ENCODE measurements at places on chromosomes 13 and 19.

GRCh38 chr19:38206006-38206745 lies 17.8 kb downstream of the DPF1 start:
- DNase-seq: no peak

GRCh38 chr13:50082426-50083281 lies 67.4 kb downstream of the KCNRG start:
- DNase-seq: peak; percentile 76

DNA sequence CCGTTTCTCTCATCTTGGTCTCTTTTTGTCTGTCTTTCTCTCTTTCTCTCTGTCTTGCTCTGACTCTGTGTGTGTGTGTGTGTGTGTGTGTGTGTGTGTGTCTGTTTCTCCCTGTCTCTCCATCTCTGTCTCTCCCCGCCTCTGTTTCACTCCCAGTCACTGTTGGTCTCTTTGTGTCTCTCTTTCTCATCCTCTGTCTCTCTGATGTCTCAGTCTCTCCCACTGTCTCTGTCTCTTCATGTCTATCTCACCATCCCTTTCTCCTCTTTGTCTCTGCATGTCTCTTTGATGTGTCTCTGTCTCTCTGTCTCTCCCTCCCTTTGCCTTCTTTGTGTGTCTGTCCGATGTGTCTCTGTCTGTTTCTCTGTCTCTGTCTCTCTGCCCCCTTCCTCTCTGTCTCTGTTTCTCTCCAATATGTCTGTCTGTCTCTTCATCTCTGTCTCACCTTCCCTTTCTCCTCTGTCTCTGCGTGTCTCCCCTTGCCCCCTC lies 2.5 kb downstream of the NFIC start:
- DNase-seq: no peak

GRCh38 chr19:7924241-7924640 lies 1.7 kb downstream of the CTXN1 start:
- DNase-seq: no peak

DNA sequence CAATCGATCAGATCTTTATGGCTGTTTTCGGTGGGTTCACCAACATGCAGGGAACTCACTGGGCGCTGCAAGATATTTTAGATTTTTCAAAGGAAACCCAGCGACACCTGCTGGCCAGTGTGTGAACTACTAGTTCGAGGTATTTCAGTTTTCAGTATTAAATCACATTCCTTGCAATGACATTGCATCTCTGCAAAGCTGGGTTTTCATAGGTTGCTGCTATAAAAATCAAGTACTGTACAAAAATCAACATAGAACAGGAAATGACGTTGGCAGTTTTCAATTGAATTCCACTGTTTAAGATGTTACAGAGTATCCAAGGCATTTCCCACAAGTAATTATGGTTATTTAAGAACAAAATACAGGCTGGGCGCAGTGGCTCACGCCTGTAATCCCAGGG lies 17.6 kb downstream of the LIG1 start:
- peak; percentile 71 for DNase-seq

DNA sequence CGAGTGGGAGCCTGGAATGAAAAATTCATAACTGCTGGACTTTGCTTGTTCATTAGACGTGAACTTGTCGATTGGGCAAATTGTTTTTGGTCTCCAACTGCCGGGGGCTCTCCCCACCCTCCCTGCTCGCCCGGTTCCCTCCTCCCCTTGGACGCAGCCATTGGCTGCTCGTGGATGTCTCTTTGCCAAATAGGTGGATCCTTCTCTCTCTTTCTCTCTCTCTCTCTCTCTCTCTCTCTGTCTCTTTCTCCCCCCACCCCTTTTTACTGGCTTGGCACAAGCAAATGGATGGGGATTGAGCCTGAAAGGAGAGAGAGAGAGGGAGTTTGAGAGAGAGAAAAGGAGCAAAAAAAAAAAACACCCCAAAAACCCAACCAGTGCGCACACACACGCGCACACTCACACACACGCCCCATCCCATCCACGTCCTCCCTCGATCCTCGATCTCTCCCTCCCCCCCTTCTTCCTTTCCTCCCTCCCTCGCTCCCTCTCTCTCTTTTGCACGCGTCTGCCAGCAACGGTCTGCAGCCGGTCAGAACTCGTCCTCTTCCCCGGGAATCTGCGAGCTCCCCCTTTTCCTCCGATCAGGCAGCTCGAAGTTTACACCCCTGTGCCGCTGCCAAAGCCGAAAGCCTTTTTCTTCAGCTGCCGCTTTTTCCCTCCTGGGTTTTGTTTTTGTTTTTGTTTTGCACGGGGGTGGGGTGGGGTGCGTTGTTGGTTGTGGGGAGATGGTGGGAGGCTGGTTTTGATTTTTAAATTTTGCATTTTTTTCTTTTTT lies 27.8 kb downstream of the NFIX start:
- no peak for DNase-seq

DNA sequence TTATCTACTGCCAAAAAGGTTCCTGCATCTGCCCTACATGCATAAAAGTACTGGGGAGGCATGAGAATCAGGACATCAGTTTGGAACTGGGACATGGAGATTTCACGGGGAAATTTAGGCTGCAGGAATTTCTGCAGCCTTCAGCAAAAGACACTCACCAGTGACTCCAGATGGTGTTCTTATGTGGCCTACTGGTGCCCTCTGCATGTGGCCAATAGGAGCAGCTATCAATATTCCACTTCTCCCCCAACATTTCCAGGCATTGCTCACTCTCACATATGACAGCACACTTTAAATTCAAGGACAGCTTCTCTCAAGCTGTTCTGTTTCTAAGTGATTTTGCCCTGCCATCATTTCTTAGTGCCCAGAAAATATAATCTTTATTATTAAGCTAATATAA lies 570.5 kb upstream of the ARGLU1 start:
- DNase-seq: no peak

DNA sequence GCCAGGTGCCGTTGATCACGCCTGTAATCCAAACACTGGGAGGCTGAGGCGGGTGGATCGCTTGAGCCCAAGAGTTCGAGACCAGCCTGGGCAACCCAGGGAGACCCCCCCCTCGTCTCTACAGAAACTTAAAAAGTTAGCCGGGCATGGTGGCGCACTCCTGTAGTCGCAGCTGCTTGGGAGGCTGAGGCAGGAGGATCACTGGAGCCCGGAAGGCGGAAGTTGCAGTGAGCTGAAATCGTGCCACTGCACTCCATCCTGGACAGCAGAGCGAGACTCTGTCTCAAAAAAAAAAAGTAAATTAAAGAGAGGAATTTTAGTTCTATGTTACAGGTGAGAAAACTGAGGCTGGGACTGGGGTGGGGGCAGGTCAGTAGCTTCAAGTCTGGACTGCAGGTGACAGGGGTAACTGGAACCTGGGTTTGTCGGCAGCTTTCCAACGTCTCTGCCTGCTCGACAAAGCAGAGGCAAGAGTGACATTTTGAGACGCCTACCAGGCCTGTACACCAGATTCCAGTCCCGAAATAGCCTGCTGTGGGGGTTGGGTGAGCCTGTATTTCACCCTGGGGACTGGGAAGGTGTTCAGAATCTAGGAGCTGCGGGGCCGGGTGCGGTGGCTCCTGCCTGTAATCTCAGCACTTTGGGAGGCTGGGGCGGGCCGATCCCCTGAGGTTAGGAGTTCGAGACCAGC lies 1.2 kb downstream of the SELENOW start:
- DNase-seq: no peak

- DNase-seq: no peak
Measured at GRCh38 chr19:30159636-30160035, 212.5 kb upstream of the ZNF536 start.

- no peak for DNase-seq
Measured at GRCh38 chr19:39448271-39448670, 2.9 kb downstream of the SUPT5H start.

DNA sequence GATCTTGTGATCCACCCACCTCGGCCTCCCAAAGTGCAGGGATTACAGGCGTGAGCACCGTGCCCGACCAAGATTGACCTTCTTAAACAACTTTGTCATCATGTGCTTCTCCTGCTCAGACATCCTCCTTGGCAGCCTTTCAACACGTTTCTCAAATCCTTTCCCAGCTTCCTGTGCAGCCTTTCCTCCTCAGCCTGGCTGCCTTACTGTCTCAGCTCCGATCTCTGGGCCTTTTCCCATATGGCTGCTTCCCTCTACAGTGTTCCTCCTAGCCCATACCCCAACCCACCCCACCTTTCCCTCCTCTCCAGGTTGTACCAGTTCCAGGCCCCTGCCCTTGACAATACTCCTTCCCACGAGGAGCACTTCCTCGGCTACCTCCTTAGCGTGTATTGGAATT lies 7.2 kb downstream of the PHF11 start:
- no peak for DNase-seq

GRCh38 chr13:76732367-76732766 lies 153.8 kb downstream of the KCTD12 start:
- DNase-seq: no peak

GRCh38 chr19:6854758-6855157 lies 32.6 kb upstream of the ADGRE1 start:
- no peak for DNase-seq

- no peak for DNase-seq
Measured at GRCh38 chr19:17209126-17210036, 5.8 kb upstream of the USE1 start.

DNA sequence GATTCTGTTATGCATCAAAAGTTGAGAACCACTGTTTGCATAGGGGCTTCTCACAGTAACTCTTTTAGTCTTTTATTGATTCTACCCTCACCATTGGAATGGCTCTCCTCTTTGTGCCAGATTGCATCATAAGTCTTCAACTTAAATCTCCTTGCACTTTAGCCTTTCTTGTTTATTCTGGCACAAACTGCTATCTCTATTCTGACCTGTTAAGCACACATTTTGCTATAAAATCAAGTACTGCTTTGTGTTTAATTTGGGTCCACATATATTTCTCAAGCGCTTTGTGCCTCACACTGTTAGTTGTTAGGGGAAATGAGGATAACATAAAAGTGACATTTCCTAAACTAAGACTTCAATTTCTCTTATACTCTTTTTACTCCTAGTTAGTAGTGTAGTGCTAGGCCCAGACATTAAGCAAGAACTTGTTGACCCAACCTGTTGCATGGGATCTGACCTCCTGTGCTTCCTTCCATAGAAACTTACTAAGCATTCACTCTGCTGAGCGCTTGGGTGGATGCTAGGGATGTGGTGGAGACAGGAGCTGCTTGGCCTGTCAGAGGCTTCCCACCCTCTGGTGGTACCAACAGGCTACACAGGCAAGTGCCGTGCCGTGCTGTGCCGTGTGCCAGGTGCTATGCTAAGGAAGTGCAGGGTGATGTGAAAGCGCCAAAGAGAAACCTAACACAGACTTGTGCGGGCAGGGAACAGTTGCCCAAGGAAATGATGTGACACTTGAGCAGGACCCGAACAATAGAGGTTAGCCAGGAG lies 1.2 kb downstream of the UTP14C start:
- no peak for DNase-seq

DNA sequence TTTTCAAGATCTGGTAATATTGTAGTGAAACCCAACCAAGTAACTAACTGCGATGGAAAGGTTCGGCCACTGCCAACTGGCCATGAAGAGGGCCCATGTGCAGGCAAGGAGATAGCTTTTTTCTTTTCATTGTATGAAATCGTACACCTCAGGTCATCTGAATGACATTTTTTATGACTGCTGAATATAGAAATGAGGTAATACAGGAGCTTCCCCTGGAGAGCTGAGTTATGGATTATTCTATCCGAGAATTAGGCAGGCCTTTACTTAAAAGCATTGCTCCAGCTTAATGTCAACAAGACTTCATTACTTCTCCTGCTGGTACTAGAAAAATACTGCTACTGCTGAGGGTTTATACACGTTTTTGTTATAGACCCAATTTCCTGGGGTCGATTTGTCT lies 1215.6 kb downstream of the EFNB2 start:
- DNase-seq: no peak

DNA sequence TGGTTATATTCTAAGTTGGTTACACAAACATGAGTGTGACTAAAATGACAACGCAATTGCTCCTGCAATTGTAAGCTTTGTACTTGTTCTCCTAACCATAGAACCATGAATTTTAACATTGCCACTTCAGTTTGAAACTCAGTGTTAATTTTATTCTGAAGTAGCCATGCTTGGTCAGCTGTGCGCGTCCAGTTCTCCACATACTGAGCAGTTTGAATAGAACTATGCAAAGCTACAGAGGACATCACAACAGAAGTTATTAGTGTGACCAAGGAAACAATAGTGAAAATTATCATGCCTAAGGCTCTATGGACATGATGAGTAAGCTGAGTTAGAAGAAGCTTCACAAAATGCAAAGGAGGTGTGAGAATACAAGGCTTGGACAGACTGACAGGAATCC lies 19.6 kb upstream of the ZNF100 start:
- no peak for DNase-seq

GRCh38 chr13:77136902-77137420 lies 110.0 kb upstream of the FBXL3 start:
- no peak for DNase-seq

- no peak for DNase-seq
Measured at GRCh38 chr13:49370371-49370770, 73.5 kb downstream of the CAB39L start.

DNA sequence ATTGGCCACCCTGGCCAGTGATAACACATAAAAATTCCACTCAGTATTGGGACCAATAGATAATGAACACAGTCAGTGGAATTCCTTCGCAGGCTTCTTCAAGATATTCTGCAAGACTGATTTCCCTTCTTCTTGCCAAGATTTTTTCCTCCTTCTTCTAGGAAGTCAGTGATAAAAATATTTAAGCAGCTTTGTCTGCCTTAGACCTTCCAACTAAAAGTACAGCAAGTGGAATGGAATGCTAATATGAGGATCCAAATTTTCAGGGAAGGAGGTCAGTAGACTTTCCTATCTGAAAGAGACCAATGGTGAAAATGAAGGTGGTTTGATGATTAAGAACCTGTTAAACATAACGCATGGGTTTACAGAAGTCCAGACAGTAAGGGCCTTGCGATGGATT lies 9.6 kb downstream of the STARD13 start:
- DNase-seq: no peak

GRCh38 chr19:57434386-57435061 lies 601 bp upstream of the ZNF749 start:
- no peak for DNase-seq

DNA sequence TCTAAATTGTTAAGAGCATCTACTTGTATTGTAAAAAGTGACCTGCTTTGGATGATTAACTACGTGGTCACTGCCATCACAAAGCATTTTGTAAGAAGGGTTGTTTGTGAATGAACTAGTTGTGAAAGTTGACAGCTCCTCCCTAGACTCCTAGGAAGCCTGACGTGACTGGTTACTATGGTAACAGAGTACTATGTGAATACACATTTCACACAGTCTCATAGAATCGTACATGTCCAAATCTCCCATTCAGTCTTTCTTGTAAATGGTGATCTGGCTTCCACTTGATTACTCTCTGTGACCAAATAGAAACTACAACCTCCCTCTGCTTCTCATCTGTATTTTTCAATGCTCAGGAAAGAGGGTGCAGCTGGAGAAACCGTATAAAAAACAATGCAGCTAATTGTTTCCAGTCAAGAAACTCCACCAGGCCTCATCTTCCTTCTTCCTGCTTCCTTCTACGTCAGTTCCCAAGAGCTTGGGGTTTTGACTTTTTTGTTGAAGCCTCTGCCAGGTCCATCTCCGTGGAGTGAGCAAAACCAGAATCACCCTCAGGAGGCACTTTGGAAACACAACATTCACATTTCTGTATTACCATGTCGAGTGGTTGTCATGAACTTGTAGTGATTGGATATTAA lies 83.4 kb downstream of the GPC6 start:
- DNase-seq: no peak

- DNase-seq: no peak
Measured at GRCh38 chr19:50392759-50393158, 8.6 kb downstream of the POLD1 start.

GRCh38 chr13:41971848-41972247 lies 10.9 kb upstream of the VWA8 start:
- peak; percentile 29 for DNase-seq
